ENCODE measurements at places on chromosomes 5 and 9.

DNA sequence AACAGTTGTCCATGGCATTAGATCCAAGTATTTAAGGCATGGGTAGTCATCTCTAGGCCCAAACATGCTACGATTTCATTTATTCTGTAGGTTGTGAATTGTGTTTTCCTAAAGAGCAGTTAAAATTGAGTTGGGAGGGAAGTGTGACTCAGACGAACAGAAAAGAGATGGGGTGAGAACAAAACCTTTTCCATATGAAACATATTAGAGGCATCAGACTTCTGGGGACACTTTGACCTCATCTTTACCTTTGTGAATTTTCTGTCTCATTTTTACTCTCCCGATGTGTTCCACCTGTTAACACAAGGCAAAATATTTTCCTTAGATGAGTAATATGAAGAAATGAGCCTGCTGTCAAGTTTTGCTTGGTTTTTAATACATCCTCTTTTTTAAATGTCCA is 181.3 kb downstream of the ESM1 start:
- DNase-seq, result no peak

GRCh38 chr9:123044586-123044985 is 11.1 kb downstream of the GPR21 start:
- DNase-seq, result peak; percentile 72

DNA sequence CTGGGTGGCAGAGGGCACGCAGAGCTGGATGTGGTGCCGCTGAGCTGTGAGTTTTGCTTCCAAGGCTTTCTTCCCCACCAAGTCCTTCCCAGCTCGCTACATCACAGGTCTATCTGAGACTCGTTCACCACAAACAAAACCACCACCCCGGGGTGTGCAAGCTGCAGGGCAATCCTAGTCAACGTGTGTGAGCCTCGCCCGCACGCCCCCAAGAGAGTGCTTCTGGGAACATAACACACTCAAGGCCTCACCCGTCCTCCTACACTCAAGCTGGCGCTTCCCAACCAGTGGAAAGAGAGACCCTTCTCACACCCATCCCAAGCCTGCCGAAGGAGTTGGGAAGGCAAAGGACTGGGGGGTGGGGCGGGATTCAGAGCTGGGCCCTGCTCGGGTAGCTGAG is 10.6 kb downstream of the SNAPC4 start:
- DNase-seq, result no peak

- no peak for DNase-seq
These were observed 181.9 kb downstream of the CETN3 start for GRCh38 chr5:90227683-90228082.

GRCh38 chr5:96026406-96027041 is 64.9 kb upstream of the ELL2 start:
- peak; percentile 94 for DNase-seq

DNA sequence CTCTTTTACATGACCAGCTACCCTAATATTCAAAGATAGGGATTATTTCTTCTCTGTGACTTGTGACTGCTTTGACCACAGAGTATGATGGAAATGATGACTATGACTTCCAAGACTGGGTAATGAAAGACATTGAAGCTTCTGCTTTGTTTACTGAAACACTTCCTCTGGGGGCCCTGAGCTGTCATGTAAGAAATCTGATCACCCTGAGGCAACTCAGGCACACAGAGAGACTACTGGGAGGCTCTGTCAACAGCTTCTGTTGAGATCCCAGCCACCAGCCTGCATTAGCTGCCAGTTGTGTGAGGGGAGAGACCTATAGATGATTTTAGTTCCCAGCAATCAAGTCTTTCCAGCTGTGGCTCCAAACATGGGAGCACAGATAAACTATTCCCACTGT is 76.5 kb downstream of the KCTD16 start:
- DNase-seq, result peak; percentile 35

DNA sequence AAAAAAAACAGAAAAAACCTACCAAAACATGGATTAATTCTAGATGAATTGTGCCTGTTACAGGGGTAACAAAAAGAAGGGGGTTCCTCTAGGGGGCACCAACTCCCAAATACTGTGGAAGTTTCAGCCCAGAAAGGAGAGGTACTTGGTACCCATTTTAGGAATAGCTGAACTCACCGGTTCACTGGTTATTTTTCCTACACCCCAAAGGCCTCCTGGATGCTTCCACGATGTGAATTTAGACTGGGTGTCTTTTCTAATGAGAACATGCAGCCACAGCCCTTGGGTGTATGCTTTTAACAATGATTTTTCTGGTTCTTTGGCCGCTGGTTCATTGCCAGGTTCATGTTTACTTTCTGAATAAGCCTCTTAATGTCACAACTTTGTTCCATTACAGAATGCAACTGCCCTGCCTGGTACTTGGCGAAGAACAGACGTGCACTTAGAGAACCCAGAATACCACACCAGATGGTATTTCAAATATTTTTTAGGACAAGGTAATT is 46.7 kb downstream of the GARNL3 start:
- DNase-seq, result no peak

DNA sequence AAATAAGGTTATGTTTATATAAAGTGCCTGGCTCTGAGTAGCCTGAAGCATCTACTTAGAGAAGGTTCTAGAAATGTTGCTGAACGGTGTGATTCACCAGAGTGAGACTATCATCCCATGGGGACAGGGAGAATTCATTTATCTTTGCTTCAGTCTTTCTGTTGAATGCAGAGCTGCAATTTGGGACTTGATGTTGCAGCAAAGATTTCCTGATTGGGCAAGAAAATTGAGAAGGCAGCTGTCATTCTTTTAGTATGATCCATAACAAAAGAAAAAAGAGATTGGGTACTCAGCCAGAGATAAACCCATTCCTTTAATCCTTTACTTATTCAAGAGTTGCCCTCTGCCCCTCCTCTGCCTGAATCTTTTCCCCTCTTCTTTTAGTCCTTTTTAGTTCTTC is 456.3 kb upstream of the WWC1 start:
- DNase-seq, result no peak

DNA sequence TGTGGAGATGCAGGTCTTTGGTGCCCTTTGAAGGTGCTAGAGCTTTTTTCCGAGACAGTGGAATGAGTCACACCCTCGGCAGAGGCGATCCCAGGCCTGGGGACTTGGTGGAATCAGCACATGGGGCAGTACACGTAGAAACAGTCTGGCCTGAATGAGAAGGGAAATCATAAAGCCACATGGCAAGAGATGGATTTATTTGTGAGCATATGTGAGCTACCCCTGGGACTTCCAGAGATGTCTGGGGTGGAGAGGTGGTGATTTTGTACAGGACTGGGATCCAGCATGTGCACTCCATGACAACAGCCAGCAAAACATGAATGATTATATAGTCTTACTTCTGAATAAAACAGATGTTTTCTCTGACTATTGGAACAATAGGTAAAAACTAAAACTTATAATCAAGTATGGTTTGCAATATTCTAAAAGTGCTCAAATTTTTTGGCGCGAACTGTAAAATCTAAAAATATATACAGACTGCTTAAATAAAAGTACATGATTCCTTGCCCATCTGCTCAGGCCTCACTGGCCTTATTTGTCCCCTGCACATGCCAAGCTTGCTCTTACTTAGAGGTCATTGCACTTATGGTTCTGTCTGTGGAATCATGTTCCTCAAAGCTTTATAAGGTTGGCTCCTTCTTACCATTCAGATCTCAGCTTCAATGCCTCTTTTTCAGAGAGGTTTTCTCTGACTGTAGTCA is 54.7 kb upstream of the SMARCA2 start:
- no peak for DNase-seq

DNA sequence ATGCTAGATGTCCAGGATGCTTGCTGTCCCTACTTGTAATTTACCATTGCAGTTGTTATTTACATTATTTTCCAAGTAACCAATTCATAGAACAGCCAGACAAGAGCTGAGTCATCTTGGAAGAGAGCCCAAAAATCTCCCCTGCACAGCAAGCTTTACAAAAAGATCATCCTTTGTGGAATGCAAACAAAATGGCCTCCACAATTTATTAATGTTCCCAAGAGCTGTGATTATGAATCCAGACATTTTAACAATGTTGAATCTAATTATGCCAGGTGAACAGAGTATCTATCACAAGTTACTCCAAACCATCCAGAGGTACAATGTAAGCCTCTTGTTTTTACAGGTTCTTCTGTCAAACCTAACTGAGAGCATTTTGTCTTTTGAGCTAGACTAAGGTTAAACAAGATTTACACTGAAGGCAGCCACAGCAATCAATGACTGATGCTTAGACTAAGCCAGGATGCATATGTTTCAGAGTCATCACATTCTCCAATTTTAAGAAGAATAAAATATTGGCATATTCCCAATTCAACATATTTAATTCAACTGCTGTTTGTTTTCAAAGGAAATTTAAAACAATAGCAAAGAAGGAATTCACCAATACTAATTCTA is 95.3 kb upstream of the SLC12A2 start:
- peak; percentile 84 for DNase-seq

DNA sequence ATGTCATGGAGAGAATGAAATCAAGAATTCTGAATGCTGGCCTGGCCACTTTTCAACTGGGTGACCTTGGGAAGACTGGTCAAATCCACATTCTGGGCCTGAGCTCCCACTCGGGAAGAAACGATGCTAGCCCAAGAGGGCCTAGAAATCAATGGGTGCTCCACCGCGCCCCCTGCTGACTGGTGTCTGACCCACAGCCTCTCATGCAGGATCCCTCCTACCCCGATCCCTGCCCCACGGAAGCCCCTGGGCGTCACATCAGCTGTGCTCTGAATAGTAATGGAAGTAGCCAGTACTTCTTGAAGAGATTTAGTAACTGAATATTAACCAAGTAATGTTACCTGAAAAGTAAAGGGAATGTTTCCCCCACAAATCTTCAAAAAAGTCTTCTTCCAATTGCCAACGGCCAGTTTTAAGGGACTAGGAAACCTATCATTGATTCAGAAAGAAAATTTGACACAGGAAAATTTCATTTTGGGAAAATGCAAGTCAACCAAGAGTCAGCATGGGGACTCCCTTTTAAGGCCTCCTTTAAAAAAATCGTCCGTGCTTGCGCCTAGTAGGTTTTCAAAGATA is 43.9 kb downstream of the CRB2 start:
- DNase-seq, result no peak

DNA sequence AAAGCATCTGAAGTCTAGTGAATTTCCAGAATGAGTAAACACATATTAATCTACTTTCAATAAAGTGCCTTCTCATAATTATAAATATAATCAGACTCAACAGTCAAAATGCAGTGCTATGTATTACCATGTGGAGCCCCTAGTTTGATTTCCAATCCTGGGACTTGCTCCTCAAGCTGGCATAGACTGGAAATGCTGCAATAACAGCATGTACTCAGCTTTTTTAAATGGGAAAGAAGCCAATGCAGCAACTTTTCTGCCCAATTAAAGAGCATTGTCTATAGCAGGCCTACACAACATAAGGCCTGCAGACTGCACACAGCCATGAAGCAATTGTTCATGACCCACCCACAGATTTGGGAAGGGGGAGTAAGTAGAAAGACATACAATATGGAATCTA is 103.2 kb downstream of the NR2F1-AS1 start:
- DNase-seq, result no peak

DNA sequence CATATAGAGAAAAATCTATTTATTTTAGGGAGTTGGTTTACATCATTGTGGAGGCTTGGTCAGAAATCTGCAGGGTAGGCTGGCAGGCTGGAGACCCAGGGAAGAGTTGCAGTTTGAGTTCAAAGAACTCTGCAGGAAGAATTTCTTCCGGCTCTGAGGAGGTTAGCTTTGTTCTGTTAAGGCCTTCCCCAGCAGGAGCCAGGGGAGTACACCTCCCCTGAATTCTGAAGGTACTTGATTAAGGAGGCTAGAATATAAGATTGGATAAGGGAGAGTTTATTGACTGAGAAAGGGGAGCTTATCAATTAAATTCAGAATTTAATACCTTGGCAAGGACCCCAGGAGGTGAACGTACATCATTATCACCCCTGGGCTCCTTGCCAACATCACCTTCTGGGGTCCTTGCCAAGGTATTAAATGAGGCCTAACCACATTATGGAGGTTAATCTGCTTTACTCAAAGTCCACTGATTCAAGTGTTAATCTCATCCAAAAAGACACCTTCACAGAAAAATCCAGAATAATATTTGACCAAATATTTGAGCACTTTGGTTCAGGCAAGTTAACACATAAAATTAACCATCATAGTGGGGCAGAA is 351.7 kb downstream of the CWC27 start:
- no peak for DNase-seq

- no peak for DNase-seq
These were observed 70.6 kb upstream of the ZNF622 start for GRCh38 chr5:16536246-16536645.

GRCh38 chr5:57094753-57095683 is 78.8 kb upstream of the GPBP1 start:
- no peak for DNase-seq

GRCh38 chr9:113540466-113540865 is 76.9 kb downstream of the RGS3 start:
- DNase-seq, result no peak

DNA sequence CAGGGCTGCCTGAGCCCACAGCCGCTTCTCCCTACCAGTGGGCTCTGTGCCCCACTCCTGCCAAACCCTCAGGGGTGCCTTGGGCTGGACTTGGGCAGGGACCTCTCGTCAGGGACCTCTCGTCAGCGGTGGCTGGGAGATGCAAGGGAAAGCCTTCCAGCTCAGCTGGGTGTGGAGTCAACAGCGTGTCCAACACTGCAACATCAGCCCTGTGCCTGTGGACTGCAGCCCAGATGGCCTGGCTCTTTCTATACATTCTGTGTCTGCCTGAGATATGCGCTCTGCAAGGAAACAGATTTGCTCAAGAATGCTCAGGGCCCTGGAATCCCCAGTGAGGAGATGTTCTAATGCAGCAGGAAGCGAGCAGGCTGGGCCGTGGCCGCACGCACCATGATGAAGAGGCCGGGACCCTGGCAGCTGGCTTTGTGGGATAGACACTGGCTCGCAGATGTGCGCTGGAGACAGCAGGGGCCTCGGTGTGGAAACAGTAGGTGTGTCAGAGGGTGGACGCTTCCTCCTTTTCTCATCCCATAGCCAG is 85.0 kb upstream of the COL5A1 start:
- DNase-seq, result no peak

DNA sequence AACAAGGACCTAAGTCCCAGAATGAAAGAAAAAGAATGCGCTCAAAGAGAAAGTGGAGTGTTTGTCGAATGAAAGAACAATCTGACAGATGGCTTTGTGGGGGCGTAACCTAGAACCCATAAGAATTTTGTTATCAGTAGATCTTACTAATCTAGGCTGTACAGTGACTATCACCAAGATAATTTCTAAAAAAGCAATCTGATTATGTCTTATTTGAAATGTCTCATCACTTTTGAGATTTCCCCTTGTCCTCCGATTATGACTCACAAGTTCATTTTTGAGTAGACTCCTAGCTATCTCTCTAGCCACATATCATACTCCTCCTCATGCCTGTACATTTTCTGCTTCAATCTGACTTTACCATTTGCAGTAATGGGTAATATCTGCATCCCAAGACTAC is 135.6 kb upstream of the SMARCA2 start:
- DNase-seq, result no peak

GRCh38 chr9:116891424-116891823 is 204.3 kb downstream of the TRIM32 start:
- DNase-seq, result peak; percentile 19
